Neuronal stem cell (in vitro differentiated cells): ENCODE measurements at places on chromosomes 6 and 20.
A peak's percentile ranks its signal among the peaks of the same experiment; 100 is the strongest.

DNA sequence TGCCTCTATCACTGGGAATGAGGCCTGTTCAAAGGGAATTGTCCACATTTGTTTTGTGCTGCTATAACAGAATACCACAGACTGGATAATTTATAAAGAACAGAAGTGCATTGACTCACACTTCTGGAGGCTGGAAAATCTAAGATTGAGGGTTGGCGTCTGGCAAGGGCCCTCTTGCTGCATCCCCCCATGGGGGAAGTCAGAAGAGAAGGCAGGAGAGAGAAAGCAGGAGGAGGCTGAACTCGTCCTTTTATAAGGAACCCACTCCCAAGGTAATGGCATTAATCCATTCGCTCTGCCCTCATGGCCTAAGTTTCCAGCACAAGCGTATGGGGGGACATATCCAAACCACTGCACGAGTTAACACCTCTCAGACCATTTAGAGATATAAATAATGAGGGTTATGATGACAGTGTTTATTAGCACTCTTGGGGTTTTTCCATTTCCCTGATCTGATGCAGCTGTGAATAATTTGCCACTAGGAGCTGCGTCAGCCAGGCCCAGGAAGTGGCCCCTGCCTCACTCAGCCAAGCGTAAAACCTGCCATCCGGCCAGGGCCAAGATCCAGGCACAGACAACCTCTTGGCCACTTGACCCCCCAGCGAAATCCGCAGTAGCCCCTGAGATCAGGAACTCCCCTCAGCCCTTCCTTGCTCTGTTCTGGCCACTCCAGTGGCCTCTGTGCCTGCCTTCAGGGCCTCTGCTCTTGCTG lies 14.2 kb upstream of the SLCO4A1 start:
- H3K36me3 ChIP-seq: no peaks in the 10 kb centered on the region
- DNase-seq: no peak
- no peaks in the 10 kb centered on the region for H3K4me1 ChIP-seq
- no peak overlapping the region for H3K4me3 ChIP-seq
- no peaks in the 10 kb centered on the region for H3K27me3 ChIP-seq

DNA sequence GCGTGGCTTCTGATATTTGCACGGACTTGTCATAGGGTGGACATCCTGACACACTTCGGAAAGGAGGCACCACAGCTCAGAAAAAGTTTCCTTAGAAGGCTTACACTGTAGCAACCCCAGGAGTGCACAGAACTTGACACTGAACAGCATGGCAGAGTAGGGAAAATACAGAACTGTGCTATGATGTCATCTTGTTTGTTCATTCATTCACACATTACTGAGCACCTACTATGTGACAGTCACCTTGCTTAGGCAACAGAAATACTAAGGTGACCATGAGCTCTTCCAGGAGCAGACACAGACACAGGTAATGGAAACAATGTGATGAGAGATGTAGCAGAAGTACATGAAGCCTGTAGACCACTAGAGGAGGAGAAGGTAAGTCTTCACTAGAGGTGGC lies 2.5 kb upstream of the PIGT start:
- no peak for DNase-seq
- peaks cover 42% of the 10 kb centered on the region for H3K36me3 ChIP-seq
- no peak overlapping the region for H3K4me3 ChIP-seq
- no peaks in the 10 kb centered on the region for H3K27me3 ChIP-seq
- H3K4me1 ChIP-seq: peaks cover 3% of the 10 kb centered on the region

GRCh38 chr6:19210849-19211590 lies 626.1 kb upstream of the ID4 start:
- H3K4me1 ChIP-seq: no peaks in the 10 kb centered on the region
- H3K27ac ChIP-seq: no peak overlapping the region
- H3K36me3 ChIP-seq: no peaks in the 10 kb centered on the region
- peak overlapping the region; percentile 4 for H3K4me3 ChIP-seq

DNA sequence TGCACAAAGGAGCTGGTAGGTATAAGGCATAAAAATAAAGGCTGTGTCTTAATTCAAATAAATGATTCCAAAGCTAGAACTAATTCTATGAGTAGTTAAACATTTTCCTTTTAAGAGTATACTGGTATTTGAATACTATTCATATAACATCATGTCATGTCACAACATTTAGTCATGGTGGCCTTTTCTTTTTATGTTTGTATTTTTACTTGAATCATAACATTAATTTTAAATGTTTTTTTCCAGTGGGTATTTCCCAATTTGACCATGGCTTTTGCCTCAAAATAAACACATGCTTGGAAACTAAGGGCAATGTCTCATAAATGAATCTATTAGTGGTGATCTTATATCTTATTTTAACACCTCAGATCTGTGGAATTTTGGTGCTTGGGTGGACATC lies 177.1 kb downstream of the CD109 start:
- no peak overlapping the region for H3K4me3 ChIP-seq
- no peaks in the 10 kb centered on the region for H3K36me3 ChIP-seq
- no peak for DNase-seq
- H3K27ac ChIP-seq: no peak overlapping the region
- H3K27me3 ChIP-seq: no peaks in the 10 kb centered on the region

DNA sequence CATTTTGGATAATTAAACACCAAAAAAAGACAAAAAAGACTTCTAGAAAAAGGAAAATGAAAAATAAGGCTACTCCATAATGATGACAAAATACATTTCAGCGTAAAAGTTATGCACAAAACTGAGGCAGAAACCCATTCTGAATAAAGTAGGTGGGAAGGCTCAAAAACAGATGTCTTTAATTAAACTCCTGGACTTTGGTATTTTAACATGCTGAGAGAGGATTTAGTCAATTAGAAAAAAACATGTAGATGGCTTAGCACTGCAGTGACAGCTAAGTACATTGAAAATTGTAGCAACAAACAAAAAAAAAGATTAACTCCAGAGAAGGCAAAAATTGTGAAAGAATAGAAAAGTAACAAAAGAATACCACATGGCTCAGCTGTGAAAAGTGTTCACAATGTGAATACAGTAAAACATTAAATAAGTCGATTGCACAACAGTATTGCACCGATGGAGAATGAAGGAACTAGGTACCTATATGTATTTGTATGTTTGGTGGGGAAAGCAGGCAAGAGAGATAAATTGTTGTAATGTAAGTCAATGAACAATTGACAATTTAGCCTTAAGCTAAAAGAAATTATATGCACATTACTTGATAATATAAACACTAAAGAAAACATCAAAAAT lies 59.5 kb downstream of the TBC1D32 start:
- no peaks in the 10 kb centered on the region for H3K27me3 ChIP-seq
- H3K4me1 ChIP-seq: no peaks in the 10 kb centered on the region
- H3K36me3 ChIP-seq: no peaks in the 10 kb centered on the region
- H3K4me3 ChIP-seq: no peak overlapping the region
- no peak for DNase-seq

DNA sequence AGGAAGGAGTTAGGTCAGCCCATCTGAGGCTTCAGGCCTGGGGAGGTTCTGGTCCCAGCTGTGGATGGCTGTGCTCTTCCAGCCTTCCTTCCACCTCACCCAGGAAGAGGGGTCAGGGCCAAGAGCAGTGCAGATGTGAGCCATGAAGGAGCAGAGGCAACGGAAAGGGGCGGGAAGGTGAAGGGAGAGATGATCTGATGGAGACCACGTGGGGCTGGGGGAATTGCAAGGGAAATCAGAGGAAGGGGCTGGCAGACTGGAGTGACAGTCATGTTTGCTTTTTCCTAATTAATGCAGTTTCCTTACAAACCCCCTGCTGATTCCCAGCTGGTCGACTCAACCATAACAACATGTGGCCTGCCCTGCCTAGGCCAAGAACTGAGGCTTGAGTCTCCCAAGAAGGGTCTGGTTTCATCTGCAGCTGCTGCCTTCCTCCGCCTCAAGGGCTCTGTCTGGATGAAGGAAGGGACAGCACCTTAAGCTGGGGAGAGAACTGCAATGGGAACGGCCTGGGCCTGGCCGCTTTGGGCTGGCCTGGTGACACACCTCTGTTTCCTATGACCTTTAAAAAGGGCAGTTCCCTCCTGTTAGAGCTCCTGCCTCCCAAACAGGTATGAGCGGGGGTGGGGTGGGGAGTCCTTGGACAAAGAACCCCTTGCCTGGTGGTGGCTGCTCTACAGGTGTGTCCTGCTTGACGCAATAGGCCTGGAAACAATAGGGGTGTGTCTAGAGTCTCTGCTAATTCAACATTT lies 7.8 kb upstream of the MRPS18A start:
- no peaks in the 10 kb centered on the region for H3K36me3 ChIP-seq
- H3K4me1 ChIP-seq: peaks cover 19% of the 10 kb centered on the region
- H3K4me3 ChIP-seq: no peak overlapping the region
- H3K27me3 ChIP-seq: no peaks in the 10 kb centered on the region
- H3K27ac ChIP-seq: no peak overlapping the region
- DNase-seq: no peak

- H3K36me3 ChIP-seq: no peaks in the 10 kb centered on the region
- peaks cover 4% of the 10 kb centered on the region for H3K4me1 ChIP-seq
- no peak for DNase-seq
- no peaks in the 10 kb centered on the region for H3K27me3 ChIP-seq
- peak overlapping the region; percentile 6 for H3K27ac ChIP-seq
- no peak overlapping the region for H3K4me3 ChIP-seq
Observed at GRCh38 chr6:34324738-34325444, 67.6 kb downstream of the NUDT3 start.

- peaks cover 2% of the 10 kb centered on the region for H3K4me1 ChIP-seq
- DNase-seq: no peak
- no peak overlapping the region for H3K27ac ChIP-seq
- H3K27me3 ChIP-seq: peaks cover 5% of the 10 kb centered on the region
- H3K4me3 ChIP-seq: no peak overlapping the region
Observed at GRCh38 chr6:154343473-154344308, 12.9 kb downstream of the IPCEF1 start.

DNA sequence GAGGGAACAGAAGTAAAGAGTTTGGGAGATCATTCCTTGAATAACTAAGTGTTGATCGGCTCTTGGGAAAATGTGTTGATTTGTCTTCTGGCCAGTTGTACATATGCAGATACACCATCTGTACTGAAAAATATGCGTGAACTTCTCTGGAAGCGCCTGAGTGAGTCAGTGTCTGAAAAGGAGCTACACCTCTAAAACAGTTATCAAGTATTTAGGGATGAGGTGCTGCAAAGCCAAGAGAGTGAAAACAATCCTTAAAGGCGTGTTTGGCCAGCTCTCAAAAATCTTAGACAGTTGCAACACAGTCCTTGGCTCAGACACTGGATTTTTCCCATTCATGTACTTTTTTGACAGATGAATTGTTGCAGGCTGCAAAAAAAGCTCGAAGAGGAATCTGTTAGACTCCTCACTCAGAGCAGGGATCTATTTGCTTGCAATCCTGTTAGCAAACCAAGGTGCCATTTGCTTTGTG lies 61.3 kb downstream of the BMP6 start:
- H3K27me3 ChIP-seq: no peaks in the 10 kb centered on the region
- H3K4me3 ChIP-seq: no peak overlapping the region
- H3K27ac ChIP-seq: no peak overlapping the region

GRCh38 chr6:107633680-107634323 lies 143.9 kb downstream of the SOBP start:
- H3K4me3 ChIP-seq: no peak overlapping the region
- no peaks in the 10 kb centered on the region for H3K27me3 ChIP-seq
- H3K4me1 ChIP-seq: peaks cover 1% of the 10 kb centered on the region
- no peak overlapping the region for H3K27ac ChIP-seq
- H3K36me3 ChIP-seq: peaks cover 3% of the 10 kb centered on the region

- peak overlapping the region; percentile 74 for H3K4me3 ChIP-seq
- H3K27me3 ChIP-seq: peaks cover 7% of the 10 kb centered on the region
- DNase-seq: no peak
- no peak overlapping the region for H3K27ac ChIP-seq
- H3K36me3 ChIP-seq: peaks cover 1% of the 10 kb centered on the region
- peaks cover 16% of the 10 kb centered on the region for H3K4me1 ChIP-seq
Observed at GRCh38 chr20:653590-654416, 803 bp upstream of the SRXN1 start.

DNA sequence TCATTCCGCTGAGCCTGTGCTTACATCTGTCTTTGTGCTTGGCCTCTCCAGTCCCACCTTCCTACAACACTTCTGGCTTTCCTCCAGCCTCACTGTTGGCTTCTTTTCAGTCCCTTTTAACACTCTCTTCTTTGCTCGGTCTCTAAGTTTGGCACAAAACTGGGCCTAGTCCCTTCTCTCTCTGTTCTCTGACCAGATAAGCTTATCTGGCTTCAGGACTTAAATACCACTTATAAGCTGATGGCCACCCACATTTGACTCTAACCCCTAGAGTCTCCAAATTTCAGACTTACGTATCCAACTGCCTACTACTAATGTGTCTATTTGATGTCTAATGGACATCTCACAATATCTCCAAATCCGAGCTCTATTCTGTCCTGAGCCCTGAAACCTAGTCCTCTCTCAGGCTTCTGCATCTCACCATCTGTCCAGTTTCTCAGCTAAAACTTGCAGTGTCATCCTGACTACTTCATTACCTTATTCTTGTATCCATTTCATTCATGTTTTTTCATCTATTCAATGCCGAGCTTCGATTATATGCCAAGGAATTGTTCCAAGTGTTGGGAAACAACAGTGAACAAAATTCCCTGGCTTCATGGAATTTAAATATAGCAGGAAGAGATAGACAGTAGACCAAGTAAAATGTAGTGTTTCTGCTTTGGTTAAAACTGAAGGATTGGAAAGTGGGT lies 40.1 kb downstream of the TBPL1 start:
- H3K4me3 ChIP-seq: no peak overlapping the region
- DNase-seq: no peak
- H3K4me1 ChIP-seq: peaks cover 2% of the 10 kb centered on the region
- peaks cover 29% of the 10 kb centered on the region for H3K36me3 ChIP-seq
- H3K27me3 ChIP-seq: no peaks in the 10 kb centered on the region

GRCh38 chr6:23302514-23302913 lies 733.1 kb downstream of the HDGFL1 start:
- H3K4me1 ChIP-seq: no peaks in the 10 kb centered on the region
- no peak overlapping the region for H3K27ac ChIP-seq
- H3K27me3 ChIP-seq: no peaks in the 10 kb centered on the region
- H3K36me3 ChIP-seq: no peaks in the 10 kb centered on the region
- H3K4me3 ChIP-seq: no peak overlapping the region

DNA sequence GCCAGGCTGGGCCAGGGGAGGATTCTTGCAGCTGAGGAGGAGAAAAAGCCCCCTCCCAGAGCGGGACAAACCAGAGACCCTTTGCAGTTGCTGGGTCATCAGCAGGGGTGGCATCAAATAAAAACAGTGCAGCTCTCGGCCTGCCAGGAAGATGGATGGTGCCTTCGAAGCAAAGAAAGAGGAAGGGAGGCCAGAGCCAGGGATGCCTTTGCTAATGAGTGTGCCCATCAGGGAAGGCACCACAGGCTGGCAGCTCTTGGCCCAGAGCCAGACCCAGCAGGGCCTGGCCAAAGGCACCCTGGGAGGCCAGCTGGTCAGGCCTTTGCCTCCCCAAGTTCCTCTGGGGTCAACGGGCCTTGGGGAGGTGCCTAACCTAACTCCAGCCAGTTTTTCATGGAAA lies 26.3 kb upstream of the ZNF318 start:
- no peak overlapping the region for H3K4me3 ChIP-seq
- no peaks in the 10 kb centered on the region for H3K36me3 ChIP-seq
- peaks cover 3% of the 10 kb centered on the region for H3K4me1 ChIP-seq
- no peak for DNase-seq
- peaks cover 36% of the 10 kb centered on the region for H3K27me3 ChIP-seq
